ENCODE measurements at places on chromosomes 5 and 9.

- DNase-seq = no peak
These were observed 208.6 kb downstream of the EPB41L4A start for GRCh38 chr5:112210430-112211005.

DNA sequence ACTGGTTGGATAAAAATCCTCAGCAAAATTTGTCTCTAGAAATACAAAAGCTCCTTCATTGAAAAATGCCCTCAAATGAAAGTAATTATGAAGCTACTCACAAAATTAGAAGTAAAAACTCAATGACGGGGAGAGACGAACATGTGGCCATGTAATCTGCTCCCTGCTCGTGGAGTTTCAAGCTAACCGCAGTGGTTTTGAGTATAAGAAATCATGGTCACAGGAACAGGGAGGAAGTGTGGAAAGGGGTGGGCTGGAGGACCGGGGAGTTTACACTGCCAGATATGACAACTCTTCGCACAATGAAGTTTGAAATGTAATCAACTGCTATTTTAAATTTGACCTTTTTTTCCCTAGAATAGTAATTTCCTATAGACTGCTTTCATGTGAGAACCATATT lies 765.4 kb upstream of the DMAC1 start:
- DNase-seq = no peak

GRCh38 chr5:92885950-92886349 lies 695.1 kb downstream of the NR2F1-AS1 start:
- no peak for DNase-seq

GRCh38 chr9:91664663-91665062 lies 241.0 kb upstream of the NFIL3 start:
- no peak for DNase-seq

DNA sequence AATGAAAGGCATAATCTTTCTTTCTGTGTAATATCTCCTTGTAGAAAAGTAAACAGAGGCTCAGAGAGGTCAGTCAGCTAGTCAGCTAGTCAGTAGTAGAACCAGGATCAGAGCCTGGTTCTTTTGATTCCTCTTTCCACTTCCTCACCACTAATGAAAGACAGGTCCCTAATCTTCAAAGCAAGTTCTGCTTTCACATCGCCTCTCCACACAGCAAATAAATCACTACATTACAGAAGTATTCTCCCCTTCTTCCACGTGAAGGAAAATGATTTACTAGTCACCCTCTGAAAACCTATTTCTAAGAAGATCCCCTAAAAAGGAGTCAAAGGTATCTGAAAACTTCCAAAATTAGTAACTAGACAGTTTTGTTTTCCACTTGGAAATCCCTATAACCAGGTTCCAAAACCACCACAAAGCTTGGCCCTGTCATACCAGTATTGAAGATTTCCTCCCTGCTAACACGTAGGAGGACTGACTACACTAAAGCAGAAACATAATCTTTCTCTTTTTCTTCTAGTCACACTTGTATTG lies 140.5 kb upstream of the TARS1 start:
- peak; percentile 25 for DNase-seq

DNA sequence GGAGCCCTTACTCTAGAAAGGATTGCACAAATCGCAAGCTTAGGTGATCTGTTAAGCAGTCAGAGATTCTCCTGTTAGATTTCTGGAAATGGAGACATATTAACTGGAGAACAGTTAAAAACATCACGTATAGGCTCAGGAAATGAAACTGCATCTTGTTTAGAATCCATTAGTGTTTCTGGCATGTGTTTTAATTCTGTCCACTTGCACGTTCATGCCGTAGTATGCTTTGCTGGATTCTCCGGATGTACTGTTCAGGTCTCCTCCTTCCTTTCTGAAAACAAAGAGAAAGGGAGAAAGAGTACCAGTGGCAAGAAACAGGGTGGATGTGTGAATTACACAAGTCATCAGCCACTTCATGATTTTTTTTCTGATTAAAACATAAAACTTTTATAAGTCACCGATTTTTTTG lies 2.5 kb upstream of the RGMB start:
- peak; percentile 32 for DNase-seq

GRCh38 chr9:136533775-136534157 lies 12.1 kb downstream of the NOTCH1 start:
- no peak for DNase-seq

DNA sequence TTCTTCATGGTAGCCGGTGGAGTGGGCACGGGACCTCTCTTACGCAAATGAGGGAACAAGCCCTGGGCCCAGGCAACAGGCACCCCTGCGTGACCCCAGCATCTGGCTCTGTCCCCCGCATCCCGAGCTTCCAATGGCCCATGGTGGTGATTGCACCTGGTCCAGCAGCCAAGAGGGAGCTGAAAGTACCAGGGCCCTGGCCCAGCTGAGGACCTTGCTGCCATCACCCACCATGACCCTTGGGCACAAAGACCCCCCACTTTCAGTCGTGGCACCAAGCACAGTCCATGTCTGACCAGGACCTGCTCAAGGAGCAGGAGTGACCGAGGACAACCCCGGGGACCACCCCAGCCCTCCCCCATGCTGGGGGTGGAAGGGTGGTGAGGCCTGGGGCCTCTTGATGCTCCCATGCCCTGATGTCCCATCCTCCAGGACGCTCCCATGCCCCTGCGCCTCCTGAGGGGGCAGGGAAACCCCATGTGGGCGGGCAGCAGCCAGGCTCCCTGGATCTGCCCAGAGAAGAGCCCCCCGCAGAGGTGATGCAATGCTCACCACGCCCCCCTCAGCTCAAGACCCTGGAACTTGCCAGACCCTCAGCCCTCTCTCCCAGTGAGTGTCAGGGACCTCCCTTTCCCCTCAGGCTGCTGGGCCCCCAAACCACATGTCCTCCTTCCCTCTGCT lies 123.9 kb downstream of the ADAMTS2 start:
- no peak for DNase-seq

GRCh38 chr9:133889584-133890301 lies 102.4 kb downstream of the VAV2 start:
- DNase-seq = no peak

DNA sequence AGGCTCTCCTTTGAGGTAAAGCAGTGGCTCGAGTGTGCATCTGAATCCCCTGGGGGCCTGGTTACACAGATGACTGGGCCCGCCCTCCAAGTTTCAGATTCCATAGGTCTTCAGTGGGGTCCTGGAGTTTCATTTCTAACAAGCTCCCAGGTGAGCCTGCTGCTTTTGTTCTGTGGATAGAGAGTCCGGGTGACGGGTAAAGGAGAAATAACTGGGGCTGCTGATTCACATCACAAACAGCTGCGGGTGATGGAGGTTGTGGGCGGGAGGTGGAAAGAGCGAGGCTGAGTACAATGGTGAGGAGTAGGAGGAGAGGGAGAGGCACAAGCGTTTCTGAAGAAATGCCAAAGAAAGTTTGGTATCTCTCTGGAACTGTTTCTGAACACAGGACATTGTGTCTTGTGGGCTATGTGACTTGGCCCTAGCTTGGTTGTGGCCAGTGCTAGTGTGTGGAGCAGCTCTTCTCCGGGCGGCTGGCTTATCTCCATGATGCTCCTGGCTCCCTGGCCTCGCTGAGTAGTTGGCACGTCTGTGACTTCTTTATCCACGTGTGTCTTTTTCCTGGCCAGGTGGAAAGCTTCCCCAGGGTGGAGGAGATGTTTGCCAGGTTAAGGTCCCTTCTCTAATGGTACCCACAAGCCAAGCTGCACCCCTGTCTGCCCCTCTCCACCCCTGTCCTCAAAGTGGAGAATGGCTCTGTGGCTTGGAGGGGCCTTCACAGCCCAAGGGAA lies 61.7 kb downstream of the HSPA4 start:
- DNase-seq = no peak

DNA sequence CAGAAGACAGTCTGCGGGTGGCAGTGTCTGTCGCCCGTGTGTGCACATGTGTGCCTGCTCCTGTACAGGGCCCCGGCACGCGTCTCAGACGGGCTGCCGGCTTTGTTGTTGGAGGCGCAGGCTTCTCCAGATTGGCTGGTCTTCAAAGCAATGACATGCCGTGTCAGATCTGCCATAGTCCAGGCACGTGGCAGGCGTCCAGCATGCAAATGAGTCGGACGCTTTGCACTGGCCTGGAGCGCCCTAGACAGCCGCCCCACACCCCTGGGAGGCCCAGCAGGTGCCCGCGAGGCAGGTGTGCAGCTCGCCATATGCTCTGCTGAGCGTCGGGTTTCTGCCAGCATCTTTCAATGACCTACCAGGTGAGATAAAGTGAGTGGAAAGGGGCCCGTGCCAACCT lies 71.5 kb downstream of the GADD45G start:
- DNase-seq = no peak

DNA sequence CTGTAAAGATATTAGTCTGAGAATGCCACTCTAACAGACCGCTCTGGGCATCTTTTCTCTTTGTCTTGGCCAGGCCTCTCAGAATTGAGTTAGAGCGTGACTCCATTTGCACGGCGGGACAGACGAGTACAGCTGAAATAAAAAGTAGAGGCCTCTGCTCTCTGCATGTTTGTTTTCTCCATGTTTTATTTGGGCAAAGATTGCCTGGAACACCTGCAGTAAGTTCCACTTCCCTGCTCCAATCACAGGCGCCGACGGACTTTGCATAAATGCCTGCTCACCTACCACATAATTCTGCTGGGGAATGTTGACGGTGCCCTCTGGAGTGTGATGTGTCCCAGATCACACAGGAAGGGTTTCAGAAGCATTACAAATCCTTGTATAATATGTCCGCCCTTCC lies 10.6 kb downstream of the SPOCK1 start:
- DNase-seq = no peak

GRCh38 chr9:94065535-94065961 lies 18.7 kb upstream of the PTPDC1 start:
- DNase-seq = peak; percentile 68

- DNase-seq = no peak
These were observed 45.4 kb downstream of the RCL1 start for GRCh38 chr9:4838189-4838546.

DNA sequence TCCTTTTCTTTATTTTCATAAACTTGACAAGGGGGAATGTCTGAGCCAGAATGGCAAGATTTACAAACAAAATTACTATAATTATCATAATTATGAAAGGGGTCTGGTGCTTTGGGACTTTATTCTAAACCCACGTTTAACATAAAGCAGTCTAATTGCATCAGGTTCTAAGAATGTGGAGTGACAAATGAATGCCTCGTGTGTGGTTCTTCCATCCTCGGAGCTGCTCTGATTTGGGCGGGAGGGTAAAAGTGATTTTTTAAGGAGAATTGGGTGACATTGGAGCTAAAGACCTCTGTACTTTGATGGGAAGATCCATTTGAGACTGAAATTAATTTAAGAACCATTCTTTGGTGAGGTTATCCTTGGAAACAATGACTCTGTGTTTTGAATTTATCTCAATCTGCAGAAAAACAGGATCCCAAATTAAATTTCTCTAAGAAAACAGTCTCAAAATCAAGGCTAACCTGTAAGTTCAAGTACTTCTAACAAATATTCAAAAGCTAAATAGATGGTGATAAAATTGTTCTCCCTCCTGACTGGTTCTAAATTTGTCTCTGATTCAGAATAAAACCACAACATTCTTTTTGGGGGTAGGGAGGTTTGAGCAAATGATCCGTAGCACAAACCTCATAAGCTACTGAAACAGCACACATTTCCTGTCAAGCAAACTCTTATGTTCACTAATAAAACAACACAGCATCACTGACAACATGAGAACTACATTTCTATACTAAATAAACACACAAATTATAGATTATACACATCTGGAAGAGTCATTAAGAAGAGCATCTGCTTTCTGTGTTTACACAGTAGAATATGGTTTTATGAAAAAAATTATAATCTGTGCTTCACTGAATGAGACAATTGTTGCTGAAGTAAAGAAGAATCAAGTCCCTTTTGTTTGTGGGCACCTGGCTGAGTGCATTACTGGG lies 85.5 kb downstream of the DCP2 start:
- DNase-seq = no peak

GRCh38 chr5:150163547-150164059 lies 3.0 kb upstream of the CDX1 start:
- no peak for DNase-seq

DNA sequence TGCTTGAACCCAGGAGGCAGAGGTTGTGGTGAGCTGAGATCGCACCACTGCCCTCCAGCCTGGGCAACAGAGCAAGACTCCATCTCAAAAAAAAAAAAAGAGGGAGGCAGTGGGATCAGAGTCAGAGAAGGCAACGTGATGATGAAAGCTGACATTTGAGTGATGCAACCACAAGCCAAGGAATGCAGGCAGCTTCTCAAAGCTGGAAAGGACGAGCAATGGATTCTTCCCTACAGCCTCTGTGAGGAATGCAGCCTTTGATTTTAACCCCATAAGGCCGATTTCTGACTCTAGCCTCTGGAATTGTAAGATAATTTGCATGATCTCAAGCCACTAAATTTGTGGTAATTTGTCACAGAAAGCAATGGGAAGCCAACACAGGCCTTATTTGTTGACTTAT lies 9.8 kb downstream of the TGFBI start:
- DNase-seq = no peak

DNA sequence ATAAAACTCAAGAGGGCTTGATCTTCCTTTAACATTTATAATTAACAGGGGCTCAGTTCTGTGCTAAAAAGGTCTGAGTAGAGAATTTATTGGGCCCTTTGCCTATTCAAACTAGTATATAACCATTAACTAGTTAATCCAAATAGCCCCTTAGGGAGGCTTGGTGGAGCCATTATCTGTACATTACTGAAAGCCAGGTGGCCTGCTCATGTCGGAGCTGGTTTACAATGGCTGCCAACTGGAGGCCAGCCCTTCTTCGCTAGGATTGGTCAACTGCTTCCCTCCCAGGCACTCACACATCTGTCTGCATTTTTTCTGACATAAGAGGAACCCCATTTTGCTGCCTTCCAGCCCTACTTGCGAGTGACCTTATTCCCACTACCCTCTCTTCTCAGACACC lies 30.4 kb upstream of the NDFIP1 start:
- DNase-seq = no peak

- no peak for DNase-seq
These were observed 17.3 kb downstream of the TTC33 start for GRCh38 chr5:40738502-40738901.

DNA sequence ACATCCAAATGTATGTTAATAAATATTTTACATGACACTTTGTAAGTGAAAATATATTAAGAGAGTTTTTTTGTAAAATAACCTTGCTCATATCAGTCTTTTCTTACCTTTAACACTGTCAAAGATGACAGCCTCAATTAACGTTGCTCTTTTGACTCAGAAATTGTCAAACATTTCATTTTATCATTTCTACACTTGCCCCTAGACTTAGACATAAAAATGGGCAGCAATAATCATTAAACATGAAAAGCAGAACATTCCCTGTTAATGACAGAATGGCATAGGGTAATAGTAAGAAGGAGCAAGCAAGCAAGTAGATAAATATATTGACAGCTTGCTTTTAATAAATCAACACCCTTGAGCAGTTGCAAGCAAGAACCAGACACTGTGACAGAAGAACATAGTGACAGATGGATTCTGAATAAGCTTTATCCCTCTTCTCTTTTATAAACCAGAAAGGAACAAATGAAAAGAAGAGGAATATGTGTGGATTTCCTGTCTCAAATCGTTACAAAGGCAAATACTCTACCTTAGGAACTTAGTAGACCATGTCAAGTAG lies 796.0 kb upstream of the CHD1 start:
- DNase-seq = no peak
